ENCODE measurements at places on chromosomes 7 and 10.

GRCh38 chr10:77641788-77642397, 4.3 kb upstream of the KCNMA1 start:
- DNase-seq: peak; percentile 26

- DNase-seq: no peak
Observed at GRCh38 chr10:78337646-78338391, 304.2 kb downstream of the RPS24 start.

DNA sequence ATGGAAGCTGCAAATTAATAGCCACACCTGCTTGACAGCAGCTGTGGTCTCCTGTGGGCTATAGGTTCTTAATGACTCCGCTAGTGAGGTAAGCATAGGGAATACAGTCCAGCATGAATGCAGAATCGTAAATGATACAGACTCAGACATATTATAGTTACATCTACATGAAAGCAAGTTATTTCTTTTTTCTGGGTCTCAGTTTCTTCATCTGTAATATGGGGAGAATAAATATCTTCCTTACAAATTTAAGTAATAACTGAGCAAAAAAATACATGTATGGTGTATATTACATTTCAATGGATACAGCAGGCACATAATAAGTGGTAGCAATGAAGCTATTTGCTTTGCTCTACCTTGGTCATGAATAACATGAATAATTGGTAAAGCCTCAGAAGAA, 245.9 kb upstream of the RHOBTB1 start:
- DNase-seq: no peak

DNA sequence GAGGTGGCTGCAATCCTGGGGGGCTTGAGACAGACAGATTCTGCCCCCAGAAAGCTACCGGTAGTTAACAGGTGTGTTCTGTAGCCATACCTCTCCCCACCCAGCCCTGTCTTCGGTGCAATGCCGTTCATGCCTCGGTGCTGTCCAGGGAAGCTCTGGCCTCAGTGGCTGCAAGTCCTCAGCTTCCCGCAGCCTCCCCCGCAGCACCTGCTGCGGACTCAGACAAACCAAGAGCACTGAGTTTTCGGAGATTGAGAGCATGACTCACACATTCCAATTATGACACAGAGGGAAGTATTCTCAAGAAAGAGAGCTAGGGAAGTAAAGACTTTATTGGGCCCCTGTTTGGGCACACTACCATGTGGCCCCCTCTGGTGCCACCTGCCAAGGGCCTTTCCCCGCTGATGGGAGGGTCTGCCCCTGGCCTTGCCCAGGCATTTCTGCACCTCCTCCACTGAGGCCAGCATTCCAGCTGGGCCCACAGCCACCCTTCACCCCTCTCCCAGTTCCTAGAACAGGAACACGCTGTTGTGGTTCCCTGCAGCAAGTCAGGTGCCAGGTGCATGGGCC, 30.2 kb upstream of the EZH2 start:
- no peak for DNase-seq

GRCh38 chr10:8054244-8054493, 319 bp upstream of the GATA3 start:
- DNase-seq: no peak

- DNase-seq: no peak
Observed at GRCh38 chr7:51045319-51046102, 262.8 kb upstream of the GRB10 start.

DNA sequence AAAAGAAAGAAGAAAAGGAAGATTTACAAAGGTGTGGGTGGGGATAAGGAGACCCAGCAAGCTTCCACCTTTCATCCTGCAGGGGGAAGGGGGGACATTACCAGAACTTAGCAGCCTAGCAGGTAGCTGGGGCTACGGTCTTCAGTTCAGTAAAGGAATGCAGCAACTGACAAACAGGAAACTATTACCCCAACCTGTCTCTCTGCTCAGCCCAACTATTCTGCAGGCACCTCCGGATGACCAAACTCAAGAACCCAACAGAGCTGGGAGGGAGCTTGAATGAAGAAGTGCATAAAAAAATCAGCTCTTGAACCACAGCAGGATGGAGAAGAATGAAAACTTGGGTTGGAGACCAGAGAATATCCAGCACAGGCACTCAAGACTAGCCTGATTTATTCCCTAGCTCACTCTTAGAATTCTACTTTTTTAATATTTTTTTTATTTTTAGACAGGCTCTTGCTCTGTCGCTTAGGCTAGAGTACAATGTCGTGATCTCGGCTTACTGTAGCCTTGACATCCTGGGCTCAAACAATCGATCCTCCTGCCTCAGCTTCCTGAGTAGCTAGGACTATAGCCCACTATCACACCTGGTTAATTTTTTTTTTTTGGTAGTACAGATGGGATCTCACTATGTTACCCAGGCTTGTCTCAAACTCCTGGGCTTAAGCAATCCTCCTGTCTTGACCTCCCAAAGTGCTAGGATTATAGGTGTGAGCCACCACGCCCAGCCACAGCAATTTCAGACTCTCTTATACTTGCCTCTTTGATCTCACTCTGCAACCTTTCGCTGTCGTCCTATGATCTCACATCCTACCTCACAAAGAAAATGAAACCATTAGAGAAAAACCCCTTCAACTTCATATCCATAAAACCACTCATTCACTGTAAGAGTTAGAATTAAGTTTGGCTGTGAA, 18.5 kb upstream of the C10orf67 start:
- peak; percentile 71 for DNase-seq
